ENCODE measurements at places on chromosomes 16 and 17.

- DNase-seq, result no peak
Measured at GRCh38 chr16:50816901-50817555, 75.1 kb downstream of the CYLD start.

DNA sequence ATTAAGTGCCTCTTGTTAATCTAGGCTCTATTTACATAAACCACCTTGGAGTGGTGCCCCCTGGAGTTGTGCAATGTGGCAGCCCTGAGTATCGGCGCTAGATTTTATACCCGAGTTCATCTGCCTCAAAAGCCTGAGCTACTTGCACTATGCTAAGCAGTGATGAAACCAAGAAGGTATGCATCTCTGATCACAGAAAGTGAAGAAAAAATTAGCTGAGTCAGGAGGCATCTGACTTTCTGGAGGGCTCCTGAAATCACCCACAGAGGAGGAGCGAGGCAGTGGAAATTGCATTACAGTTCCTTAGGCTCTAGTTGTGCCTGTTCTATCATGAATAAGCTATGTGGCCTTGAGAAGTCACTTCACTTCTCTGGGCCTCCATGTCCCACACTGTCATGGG, 80.3 kb upstream of the PSMD7 start:
- DNase-seq, result no peak

GRCh38 chr17:9566067-9566466, 9.6 kb downstream of the STX8 start:
- DNase-seq, result no peak

DNA sequence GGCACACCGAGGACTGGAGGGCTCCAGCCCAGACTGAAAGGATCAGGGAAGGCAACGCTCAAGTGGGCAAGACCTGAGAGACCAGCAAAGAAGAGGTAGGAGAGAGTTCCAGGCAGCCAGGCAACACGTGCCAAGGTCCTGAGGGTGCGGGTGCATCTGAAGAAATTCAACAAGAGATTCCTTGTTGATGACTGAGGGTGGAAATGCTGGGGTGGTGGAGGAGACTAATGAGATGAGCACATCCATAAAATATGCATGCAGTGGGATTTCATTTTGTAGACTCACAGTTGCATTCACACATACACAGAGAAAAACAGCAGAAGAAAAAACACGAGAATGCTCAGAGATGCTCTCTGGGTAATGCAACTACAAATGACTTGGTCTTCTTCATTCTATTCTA, 154.8 kb upstream of the FOXF1 start:
- no peak for DNase-seq

DNA sequence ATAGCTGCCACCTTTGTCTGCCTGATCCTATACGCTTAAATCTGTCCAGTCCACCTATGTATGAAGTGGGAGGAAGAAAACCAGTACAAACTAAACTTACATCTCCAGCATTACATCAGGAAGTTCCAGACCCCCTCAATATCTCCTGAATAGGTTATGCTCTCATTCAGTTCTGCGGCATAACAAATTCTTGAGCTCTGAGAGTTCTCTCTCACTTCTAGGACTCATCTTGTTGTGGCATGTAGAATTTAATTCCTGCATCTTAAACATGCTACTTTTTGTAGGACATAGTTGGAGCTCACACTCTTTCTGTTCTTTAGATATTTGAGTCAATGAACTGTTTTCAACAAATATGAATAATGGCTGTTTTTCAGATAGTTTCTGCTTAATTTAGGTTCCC, 662.5 kb downstream of the CDH11 start:
- no peak for DNase-seq

GRCh38 chr16:26594666-26595065, 472.1 kb upstream of the C16orf82 start:
- DNase-seq, result no peak

- DNase-seq, result no peak
Measured at GRCh38 chr16:63841271-63841670, 1280.6 kb downstream of the CDH11 start.

DNA sequence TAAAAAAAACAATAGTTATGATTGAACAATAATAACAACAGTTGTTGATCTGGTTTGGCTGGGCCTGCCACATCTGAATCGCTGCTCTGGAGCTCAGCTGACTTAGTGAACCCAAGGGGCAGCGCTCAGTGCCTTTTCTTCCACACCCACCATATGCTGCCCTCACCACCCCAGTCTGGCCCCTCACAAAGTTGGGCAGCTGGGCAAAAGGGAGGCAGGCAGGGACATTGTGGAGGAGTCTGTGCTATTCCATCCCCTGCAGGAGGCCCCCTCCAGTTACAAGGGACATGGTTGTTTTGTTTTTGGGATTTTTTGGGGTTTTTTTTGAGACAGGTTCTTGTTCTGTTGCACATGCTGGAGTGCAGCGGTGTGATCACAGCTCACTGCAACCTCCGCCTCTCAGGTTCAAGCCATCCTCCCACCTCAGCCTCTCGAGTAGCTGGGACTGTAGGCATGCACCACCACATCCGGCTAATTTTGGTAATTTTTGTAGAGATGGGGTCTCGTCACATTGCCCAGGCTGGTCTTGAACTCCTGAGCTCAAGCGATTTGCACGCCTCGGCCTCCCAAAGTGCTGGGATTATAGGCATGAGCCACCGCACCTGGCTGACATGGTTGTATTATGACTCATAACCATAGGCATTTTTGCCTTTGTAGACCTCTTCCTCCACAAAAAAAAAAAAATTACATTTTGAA, 8.6 kb upstream of the PECAM1 start:
- DNase-seq, result no peak

GRCh38 chr17:55740511-55741355, 10.1 kb upstream of the PCTP start:
- no peak for DNase-seq

GRCh38 chr17:39757931-39758873, 20.5 kb downstream of the GRB7 start:
- no peak for DNase-seq

GRCh38 chr17:75525806-75526554, 483 bp downstream of the LLGL2 start:
- no peak for DNase-seq

GRCh38 chr17:69096541-69096940, 35.8 kb upstream of the ABCA9 start:
- no peak for DNase-seq

DNA sequence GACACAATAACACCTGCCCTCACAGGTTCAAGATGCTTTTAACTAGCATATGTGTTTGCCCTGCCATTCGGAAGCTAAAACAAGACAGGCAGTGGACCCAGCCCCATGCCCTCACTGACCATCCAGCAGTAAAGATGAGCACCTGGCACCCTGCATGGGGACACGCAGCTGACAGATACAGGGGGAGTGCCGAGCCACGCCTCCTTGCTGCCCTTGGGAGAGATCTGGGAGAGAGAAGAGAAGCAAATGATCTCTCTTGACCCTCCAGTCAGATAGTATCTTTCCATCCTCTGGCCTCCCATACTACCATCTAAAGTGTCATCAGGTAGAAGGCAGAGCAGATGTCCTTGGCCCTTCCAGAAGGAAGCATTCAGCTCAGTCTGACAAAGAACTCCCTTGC, 40.6 kb upstream of the MYOCD start:
- DNase-seq, result no peak

- no peak for DNase-seq
Measured at GRCh38 chr17:19386974-19387920, at the start of gene MFAP4. Gene MFAP4 (minus strand): TSS chr17:19387190. CDS start chr17:19387155, 35 bp downstream.

DNA sequence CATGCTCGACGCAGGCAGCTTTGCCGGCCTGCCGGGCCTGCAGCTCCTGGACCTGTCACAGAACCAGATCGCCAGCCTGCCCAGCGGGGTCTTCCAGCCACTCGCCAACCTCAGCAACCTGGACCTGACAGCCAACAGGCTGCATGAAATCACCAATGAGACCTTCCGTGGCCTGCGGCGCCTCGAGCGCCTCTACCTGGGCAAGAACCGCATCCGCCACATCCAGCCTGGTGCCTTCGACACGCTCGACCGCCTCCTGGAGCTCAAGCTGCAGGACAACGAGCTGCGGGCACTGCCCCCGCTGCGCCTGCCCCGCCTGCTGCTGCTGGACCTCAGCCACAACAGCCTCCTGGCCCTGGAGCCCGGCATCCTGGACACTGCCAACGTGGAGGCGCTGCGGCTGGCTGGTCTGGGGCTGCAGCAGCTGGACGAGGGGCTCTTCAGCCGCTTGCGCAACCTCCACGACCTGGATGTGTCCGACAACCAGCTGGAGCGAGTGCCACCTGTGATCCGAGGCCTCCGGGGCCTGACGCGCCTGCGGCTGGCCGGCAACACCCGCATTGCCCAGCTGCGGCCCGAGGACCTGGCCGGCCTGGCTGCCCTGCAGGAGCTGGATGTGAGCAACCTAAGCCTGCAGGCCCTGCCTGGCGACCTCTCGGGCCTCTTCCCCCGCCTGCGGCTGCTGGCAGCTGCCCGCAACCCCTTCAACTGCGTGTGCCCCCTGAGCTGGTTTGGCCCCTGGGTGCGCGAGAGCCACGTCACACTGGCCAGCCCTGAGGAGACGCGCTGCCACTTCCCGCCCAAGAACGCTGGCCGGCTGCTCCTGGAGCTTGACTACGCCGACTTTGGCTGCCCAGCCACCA, 9.7 kb downstream of the VASN start:
- DNase-seq, result no peak

DNA sequence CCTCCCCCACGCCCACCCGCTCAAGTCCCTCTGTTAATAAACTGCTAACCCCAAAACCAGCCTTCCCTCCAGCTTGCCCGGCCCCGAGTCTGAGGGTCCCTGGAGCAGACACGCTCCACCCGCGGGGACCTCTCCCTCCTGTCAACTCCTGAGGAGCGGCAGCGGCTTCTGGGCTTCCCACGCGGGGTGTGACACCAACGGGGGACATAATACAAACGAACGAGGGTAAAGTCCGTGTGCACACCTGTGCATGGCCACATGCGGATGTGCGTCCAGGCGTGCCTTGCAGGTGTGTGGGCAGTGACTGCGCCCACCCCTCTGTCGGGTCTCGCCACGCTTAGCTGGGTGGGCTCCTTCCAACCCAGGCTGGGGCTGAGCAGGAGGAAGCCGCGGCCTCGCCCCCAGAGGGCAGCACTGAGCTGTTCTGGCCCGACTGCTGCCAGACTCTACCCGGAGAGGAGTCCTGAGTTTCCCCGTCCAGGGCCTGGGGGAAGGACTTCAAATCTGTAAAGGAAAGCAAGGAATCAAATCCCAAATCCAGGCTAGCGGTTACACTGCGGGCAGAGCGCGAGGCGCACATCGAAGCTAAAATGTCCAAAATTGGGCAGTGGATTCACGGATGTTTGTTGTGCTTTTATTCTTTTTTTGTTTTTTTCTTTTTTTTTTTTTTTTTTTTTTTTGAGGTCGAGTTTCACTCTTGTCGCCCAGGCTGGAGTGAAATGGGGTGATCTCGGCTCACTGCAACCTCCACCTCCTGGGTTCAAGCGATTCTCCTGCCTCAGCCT, 24.2 kb upstream of the KRT17 start:
- peak; percentile 90 for DNase-seq

GRCh38 chr17:45752246-45752645, 31.9 kb upstream of the CRHR1 start:
- no peak for DNase-seq

DNA sequence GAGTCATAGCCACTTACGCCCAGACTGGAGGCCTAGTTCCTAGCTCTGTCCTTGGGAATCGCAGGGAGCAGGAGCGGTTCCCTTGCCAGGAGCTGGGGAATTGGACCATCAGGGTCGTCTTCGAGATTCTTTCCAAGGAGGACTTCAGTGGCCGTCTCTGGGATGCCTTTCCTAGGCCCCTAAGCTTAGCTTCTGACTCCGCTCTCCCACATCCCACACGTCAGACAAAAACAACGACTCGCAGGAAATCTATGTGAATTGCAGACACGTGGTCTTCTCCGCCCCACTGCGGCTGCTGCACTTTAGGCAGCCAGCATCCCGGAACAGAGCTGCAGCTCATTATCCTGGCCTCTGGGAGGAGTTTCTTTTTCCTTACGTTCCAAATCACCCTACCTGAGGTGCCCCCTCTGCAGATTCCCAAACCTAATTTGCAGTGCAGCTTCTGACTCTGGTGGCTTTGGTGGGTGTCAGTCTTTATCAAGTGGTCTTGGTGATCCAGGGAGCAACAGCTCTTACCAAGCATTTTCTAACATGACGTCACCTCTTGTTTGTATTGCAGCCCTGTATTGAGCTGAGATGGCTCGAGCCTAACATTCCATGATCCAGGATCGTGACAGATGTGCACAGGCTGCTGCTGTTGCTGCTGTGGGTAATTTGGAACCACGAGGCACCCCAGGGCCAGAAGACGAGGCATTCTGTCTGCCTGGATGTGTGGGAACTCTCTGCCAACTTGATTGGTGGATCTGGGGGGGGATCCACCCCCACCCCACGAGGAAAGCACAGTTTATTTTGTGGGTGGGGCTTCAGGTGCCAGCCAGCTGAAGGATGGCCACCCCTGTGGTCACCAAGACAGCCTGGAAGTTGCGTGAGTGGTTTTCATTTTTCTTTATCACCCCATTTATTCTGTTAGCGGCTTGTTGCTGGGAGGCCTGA, 1.1 kb downstream of the KATNB1 start:
- DNase-seq, result no peak

DNA sequence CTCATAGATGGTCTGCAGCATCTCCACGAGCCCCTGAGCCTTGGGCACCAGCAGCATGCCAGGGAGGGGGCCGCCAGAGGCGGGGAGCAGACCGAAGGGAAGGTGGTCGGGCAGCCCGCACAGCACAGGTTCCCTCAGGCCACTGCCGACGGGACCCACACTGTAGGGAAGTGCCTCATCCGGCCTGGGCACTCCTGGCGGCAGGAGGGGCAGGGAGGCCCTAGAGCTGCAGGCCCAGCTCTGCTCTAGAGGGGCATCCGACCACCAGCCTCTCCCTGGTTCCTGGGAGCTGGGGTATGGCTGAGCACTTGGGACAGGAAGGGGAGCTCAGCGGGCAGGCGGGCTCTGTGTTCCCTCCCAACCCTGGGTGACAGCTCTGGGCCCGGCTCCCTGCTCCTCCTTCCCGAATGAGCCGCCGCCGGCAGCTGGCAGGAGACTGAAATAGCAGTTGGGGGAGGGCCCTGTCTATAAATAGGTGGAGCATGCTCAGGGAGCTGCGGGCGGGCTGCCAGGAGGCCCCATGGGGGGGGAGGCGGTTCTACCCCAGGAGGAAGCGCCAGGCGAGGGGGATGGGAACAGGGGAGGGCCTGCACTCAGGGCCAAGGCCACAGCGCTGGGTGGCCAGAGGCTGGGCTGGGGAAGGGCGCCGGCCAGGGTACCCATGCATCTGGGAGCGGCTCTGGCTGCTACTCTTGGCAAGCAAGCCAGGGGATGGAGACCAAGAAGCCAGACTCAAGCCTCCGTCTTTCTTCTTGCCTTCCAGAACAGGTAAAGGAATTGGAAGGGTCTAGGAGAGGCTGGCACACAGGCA, 12.4 kb downstream of the HDAC5 start:
- DNase-seq, result peak; percentile 97
